ENCODE measurements at places on chromosomes 6 and 20. TPM values are rescaled to one million over a fixed set of nuclear protein-coding genes. Genes with fewer than 3 reads are reported as not detected.

GRCh38 chr6:145609521-145609920 is 125.8 kb downstream of the EPM2A start:
- no peak for DNase-seq

GRCh38 chr20:25495189-25495824 is 87.8 kb downstream of the GINS1 start:
- no peak for DNase-seq

Gene INSM1
- 0.09 TPM for total RNA-seq

Gene SRSF12
- 0.06 TPM for total RNA-seq

Gene CBLN4
- not detected for total RNA-seq
